ENCODE measurements at places on chromosomes 16 and 17.
A peak's percentile ranks its signal among the peaks of the same experiment; 100 is the strongest.

GRCh38 chr16:89491238-89491869 is 993 bp upstream of the ANKRD11 start:
- DNase-seq: no peak

- DNase-seq: no peak
Measured at GRCh38 chr17:28698253-28698941, 13.3 kb downstream of the PROCA1 start.

DNA sequence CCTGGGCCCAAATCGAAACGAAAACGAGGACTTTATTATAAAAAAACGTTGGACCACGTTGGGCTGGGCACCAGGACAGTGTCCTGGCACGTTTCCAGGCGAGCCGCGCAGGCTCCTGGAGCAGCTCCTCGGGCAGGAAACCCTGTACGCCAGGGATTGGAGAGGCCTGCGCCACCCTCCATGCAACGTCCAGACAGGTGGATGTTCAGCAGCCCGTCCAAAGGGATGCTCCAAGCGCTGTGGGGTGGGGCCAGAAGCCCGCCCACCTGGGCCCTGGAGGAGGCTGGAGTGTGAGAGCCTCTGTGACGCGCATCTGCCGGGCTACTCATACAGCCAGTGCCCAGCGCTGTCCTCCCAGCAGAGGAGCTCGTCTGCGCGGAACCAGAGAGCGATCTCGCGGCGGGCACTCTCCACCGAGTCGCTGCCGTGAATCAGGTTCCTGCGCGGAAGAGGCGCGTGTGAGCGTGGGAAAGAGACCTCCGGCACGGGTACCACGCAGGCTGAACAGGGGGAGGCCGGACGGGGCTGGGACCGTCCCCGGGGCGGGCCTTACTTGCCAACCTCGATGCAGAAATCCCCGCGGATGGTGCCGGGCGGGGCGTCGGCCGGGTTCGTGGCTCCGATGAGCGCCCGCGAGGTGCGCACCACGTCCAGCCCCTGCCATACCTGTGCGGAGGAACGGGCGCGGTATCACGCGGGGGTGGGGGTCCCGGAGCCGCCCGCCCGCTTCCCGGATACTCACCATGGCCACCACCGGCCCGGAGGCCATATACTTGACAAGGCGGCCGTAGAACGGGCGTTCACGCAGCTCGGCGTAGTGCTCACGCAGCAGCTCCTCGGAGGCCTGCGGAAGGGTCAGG is 785 bp downstream of the NME3 start:
- DNase-seq: peak; percentile 53

GRCh38 chr17:8062435-8062806 is 23.6 kb downstream of the ALOX15B start:
- no peak for DNase-seq

DNA sequence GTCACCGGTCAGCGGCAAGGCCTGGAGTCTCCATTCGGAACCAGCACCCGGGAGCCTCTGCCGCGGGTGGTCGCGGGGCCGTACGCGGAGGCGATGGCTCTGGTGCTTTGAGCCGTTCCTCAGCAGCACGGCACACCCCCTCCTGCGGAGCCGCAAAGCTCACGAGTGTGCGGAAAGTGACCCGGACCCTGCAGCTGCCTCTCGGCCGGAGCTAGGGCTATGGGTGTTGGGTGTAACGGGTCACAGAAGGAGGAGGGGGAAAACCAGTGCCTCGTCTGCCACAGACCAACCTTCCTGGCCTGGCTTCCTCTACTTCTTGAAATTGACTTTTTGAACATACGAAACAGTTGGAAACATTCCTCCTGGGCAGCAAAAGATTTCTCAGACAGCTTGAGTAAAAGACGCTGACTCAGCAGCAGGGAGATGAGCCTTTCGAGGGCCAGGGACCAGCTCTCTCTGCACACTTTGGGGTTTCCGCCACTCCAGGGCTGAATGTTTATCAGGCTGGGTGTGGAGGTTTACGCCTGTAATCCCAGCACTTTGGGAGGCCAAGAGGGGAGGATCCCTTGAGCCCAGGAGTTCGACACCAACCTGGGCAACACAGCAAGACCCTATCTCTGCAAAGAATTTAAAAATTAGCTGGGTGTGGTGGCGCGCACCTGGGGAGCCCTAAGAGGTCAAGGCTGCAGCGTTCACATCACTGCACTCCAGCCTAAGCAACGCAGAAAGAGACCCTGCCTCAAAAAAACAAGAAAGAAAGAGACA is 26.4 kb upstream of the PITPNA start:
- no peak for DNase-seq

GRCh38 chr17:75587675-75588595 is at the start of gene MYO15B:
MYO15B (plus strand) TSS chr17:75587800; CDS start chr17:75588058, 258 bp downstream.
- peak; percentile 59 for DNase-seq

- DNase-seq: no peak
Measured at GRCh38 chr17:64130559-64131001, 636 bp upstream of the ERN1 start.

DNA sequence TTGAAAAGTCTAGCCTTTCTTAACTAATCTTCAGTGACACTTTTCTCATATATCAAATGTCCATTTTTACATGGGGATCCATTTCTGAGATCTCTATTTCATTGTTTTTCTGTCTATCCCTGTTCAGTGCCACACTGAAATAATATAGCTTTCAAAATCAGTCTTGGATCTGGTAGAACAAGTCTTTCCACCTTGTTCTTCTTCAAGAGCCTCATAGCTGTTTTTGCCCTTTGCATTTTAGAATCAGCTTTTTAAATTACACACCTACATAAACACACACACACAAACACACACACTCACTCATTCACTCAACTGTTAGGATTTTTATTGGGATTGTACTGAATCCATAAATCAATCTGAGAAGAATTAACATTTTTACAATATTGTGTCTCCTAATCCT is 19.2 kb downstream of the GSDMB start:
- DNase-seq: no peak

- no peak for DNase-seq
Measured at GRCh38 chr16:67302076-67302475, 22.7 kb downstream of the PLEKHG4 start.

DNA sequence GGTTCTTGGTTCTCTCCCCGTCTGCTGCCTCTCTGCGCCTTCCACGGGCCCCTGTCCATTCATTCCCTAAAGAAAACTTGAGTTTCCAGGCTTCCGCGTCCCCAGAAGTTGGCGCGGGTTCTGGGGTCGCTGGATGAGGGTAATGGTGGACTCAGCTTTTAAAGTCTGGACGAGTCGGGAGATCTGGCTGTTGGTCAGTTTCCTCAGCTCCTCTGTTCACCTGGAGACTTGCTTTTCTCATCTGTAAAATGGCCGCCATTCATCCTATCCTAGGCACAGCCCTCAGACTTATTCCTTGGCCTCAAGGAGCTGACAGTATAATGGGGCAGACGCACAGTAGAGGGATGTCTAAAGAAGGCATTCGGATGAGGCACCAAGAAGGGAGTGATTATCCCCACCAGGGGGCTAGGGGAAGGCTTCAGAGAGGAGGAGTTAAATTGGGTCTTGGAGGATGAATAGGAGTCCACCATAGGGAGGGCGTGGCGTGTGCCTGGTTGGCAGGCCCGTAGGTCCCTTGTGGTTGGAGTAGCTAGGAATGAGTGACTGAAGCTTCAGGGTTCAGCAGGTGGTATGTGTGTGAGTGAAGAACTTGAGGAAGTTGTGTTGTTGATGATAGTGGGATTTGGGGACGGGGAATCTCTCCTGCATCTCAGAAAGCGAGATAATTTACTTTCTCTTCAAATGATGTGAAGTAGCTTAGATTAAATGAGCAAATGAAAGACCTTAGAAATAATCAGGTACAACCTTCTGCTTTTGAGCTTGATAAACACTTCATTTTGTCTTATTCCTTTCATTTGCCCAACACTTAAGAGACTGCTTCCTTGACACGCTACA is 652 bp downstream of the VPS35L start:
- no peak for DNase-seq

DNA sequence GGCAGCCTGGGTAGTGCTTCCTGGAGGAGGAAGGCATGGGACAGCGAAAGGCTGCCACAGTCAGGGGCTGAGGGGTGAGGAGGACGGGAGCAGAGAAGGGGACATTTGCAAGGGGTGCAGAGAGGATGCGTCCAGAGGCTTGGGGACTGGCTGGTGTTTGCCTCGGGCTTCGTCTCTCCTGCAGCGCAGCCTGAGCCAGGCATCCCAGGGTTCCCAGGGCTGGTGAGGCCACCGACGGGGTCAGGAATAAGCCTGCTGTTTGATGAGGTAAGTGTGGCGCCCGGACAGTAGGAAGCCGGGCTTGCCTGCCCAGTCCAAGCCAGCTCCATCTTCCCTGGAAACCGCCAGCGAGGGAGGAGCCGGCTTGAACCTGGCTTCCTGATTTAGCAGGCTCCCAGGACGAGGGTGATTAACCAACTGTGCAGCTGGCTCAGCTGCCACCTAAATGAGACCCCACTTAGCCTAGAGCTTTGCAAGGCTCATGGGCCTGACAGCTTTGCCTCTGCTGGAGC is 47.8 kb downstream of the PITPNM3 start:
- DNase-seq: no peak

GRCh38 chr16:70664325-70665112 is 18.2 kb downstream of the IL34 start:
- DNase-seq: no peak

DNA sequence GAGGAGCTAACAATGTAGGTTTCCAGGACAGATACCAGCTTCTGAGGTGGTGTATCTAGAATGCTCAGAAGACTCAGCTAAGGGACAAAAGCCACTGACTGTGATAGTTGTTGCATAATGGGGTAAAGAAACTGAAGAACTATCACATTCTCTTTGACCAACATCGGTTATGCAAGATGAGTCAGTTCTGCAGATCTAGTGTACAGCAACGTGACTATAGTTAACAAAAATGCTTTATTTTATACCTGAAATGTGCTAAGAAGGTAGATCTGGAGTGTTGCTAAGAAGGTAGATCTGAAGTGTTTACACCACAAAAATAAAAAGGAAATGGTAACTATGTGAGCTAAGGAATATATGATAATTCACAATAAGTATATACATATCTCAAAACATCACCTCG is 2.5 kb downstream of the KRTAP9-6 start:
- no peak for DNase-seq

GRCh38 chr16:64004116-64004515 is 1117.7 kb downstream of the CDH11 start:
- DNase-seq: no peak

DNA sequence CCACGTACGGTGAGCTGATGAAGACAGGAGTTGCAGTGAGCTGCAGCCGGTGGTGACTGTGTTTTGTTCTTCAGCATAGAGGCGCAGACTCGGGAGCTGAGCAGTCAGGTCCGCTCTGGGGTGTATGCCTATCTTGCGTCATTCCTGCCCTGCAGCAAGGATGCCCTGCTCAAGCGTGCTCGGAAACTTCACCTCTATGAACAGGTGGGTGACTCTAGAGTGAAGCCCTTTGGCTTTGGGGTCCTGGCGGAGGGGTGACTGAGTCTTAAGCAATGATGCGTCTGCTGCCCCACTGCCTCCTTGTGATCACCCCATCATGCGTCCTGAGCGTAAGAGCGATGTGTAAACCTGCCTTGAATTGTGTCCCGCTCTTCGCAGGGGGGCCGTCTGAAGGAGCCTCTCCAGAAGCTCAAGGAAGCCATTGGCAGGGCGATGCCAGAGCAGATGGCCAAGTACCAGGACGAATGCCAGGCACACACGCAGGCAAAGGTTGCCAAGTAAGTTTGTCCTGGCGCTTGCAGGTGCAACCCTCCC is 22.9 kb downstream of the UBN1 start:
- no peak for DNase-seq

- DNase-seq: no peak
Measured at GRCh38 chr16:974001-974601, 3.3 kb upstream of the LMF1 start.

GRCh38 chr17:38672788-38673706 is 1.7 kb downstream of the EPOP start:
- no peak for DNase-seq

DNA sequence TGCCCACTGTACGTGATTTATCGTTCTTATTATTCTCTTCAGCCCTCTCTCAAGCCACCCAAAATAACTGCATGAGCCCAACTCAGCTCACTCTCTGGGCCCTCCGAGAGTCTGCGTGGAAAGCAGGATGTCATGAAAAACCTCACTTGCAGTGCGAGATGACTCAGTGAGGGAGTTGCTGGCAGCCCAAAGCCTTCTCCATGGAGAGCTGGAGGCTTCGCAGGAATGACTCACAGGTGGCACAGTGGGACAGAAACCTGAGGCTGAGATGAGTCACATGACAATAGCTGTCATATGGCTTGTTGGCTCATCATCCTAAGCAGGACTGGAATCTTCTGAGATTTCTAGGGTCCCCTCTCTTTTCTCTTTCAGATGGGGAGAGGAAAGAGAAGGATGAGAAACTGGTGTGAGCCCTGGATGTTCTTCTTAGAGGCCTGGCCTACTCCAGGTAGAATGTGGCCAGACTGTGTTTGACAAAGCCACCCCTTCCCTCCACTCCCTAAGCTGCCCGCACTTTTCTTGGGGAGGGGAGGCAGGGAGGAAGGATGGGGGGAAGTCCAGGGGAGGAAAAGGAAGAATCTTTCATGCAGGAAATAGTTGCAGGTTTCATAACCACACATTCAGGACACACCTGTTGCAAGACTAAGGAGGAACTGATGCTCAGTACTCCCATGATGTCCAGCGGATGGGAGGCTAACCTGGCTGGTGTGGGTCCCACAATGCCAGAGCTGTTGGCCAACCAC is 160.6 kb upstream of the RPL38 start:
- DNase-seq: no peak

GRCh38 chr17:81043725-81044427 is 8.9 kb downstream of the BAIAP2 start:
- DNase-seq: no peak

- no peak for DNase-seq
Measured at GRCh38 chr16:88066680-88067529, 115.7 kb downstream of the BANP start.

DNA sequence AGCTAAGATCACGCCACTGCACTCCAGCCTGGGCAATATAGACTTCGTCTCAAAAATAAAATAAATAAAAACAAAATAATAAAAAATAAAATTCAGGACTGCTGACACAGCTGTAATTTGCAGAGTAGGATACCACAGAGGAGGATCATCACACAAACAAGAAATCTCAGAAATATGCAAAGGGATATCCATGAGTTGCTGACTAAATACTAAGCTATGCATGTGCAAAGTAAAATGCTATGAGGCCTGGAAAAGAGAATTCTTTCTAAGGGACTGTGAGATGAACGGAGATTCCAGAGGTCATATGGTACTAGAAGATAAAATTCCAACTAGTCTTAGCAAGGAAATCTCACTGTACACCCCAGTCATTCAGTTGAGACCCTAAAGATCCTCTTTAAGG is 74.8 kb downstream of the SLC39A11 start:
- DNase-seq: no peak

- DNase-seq: no peak
Measured at GRCh38 chr16:74249254-74249653, 47.4 kb upstream of the PSMD7 start.
